CD4-positive, alpha-beta memory T cell (primary cell): ENCODE measurements at places on chromosomes 11 and 22. TPM values are rescaled to one million over a fixed set of nuclear protein-coding genes. Genes with fewer than 3 reads are reported as not detected.

DNA sequence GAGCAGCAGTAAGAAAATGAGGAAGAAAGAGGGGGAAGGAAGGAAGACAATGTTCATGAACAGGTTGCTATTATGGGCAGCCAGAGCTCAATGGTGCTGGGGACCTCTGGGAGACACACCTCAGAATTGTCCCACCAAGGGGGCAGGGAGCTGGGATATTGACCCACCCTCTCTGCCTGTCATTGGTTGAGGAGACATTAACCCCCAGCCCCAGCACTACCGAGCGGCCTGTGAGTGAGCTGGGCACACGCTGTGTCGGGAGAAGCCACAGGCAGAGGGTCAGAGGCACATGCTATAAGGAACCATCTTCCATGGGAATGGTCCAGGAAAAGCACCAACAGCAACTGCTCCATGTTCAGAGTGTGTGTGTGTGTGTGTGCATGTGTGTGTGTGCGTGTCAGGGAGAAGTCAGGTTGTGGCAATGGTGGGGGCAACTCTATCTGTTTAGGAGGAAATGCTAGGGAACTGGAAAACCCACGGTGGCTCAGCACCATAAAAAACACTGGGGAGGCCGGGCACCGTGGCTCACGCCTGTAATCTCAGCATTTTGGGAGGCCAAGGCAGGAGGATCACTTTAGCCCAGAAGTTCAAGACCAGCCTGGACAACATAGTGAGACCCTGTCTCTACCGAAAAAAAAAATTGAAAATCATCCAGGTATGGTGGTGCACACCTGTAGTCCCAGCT is 49.2 kb downstream of the CD6 start:
- no peak overlapping the region for H3K4me3 ChIP-seq
- no peak for DNase-seq
- H3K27me3 ChIP-seq, result no peaks in the 10 kb centered on the region

Gene SAA1
- not detected for polyA plus RNA-seq

GRCh38 chr22:37849089-37849751 is at the start of gene EIF3L:
TSS of gene EIF3L (plus strand) at chr22:37849419. CDS start at chr22:37849450, 31 bp downstream.
- no peaks in the 10 kb centered on the region for H3K27me3 ChIP-seq
- DNase-seq, result peak; percentile 85
- H3K4me1 ChIP-seq, result peaks cover 29% of the 10 kb centered on the region
- H3K4me3 ChIP-seq, result peak within 1 kb of the TSS; percentile 94
- H3K36me3 ChIP-seq, result peaks cover 16% of the 10 kb centered on the region
- H3K27ac ChIP-seq, result peak within 1 kb of the TSS; percentile 87

DNA sequence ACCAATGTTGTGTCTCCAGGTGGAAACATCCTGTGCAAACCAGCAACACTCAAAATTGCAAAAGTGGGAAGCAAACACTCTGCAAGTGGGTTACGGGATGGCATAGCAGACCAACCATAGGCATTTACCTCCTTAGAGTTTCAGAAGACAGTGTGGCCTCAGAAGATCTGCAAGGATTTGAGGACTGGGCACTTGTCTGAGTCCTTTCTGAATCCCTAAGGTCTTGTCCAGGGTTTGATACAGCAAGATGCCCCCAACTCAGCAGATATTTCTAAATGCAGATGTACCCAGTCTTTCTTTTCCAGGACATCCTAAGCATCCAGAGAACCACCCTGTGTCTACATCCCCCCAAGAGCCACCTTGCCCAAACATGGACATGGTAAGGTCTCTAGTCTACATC is 51.7 kb upstream of the SHANK2 start:
- H3K27ac ChIP-seq, result no peak overlapping the region
- H3K4me1 ChIP-seq, result no peaks in the 10 kb centered on the region
- DNase-seq, result no peak
- H3K27me3 ChIP-seq, result no peaks in the 10 kb centered on the region

Gene TBX10
- not detected for polyA plus RNA-seq

GRCh38 chr22:42817556-42817955 is 39.5 kb downstream of the ARFGAP3 start:
- peaks cover 18% of the 10 kb centered on the region for H3K36me3 ChIP-seq
- no peak for DNase-seq
- no peaks in the 10 kb centered on the region for H3K4me1 ChIP-seq
- no peak overlapping the region for H3K4me3 ChIP-seq
- no peaks in the 10 kb centered on the region for H3K27me3 ChIP-seq

Gene SMTNL1
- polyA plus RNA-seq, result not detected

DNA sequence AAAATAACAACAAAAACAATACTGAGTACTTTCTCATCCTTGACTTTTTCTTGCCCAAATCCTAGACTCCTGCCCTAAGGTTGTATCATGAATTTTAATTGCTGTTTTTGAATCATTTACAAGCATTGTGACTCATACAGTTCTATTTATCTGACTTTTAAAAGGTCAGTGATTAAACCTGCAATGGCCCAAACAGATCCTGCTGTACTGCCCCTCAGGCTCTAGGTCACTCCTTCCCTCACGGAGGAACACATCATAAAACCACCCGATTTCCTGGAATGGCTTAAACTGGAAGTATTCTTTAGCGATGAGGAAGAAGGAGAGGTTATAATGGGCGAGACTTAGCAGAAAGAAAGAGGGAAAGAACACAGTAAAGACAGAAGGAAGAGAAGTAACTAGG is 12.3 kb downstream of the ARFGAP3 start:
- peaks cover 5% of the 10 kb centered on the region for H3K36me3 ChIP-seq
- no peak overlapping the region for H3K4me3 ChIP-seq
- no peak for DNase-seq
- no peak overlapping the region for H3K27ac ChIP-seq
